Left renal pelvis (tissue), 4 donors: ENCODE measurements at places on chromosomes 16 and 17.

DNA sequence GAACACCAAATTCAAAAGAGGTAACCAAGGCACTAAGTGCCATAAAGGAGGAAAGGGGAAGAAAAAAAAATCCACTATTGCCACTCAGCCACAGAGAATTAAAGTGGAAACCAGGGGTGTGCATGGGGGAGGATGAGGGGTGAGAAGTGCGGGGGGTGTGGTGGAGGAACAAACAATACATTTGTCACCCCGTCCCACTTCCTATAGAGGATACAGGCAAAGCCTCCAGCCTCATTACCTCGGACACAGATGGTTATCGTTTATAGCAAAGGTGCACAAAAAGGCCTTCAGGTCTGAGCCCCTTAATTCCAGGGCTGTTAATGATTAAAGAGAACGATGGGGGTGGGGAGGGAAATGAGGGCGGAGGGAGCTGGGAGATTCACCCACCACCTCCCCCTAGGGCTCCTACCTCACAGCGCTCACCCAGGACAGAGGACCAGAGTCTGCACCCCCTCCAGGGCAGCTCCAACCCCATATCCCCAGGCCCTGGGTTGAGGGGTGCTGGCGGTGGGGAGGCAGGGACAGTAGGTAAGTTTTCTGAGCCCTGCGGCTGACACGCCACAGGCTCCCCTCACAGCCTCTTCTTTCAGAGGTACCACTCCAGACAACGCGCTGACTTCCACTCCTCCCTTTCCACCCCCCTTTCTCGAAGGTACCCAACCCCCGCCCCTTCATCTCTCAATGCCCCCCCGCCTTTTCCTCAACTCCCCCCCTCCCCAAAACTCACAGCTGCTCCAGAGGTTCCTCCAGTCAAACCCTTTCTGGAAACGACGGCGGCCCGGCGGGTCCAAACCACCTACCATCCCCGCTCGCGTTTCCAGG lies 470 bp downstream of the DCUN1D3 start:
- peak; percentile 55 for DNase-seq

GRCh38 chr17:28476076-28476865 lies 2.8 kb downstream of the SLC13A2 start:
- DNase-seq: no peak

DNA sequence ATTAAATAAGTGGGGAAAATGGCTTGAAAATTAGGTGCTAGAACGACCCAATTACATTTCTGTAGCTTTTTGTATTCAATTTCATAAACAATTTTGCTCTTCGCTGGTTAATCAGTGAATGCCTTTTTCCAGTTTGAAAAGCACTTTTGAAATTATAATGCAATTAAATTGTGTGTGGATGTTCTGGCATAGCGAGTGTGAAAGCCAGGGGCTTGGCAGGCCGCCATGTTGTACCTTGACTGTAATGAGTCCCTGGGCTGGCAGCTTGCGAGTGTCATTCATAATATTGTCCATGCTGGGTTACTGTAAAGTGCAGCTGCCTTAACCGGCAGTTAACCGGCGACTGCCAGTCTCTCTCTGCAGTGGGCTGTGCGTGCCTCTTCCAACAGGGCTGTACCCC lies 177.8 kb downstream of the CCDC182 start:
- no peak for DNase-seq

- DNase-seq: no peak
These were observed 309.8 kb downstream of the XYLT1 start for GRCh38 chr16:17160920-17161431.

- DNase-seq: no peak
These were observed 9.4 kb downstream of the MAP3K14 start for GRCh38 chr17:45307290-45308015.

DNA sequence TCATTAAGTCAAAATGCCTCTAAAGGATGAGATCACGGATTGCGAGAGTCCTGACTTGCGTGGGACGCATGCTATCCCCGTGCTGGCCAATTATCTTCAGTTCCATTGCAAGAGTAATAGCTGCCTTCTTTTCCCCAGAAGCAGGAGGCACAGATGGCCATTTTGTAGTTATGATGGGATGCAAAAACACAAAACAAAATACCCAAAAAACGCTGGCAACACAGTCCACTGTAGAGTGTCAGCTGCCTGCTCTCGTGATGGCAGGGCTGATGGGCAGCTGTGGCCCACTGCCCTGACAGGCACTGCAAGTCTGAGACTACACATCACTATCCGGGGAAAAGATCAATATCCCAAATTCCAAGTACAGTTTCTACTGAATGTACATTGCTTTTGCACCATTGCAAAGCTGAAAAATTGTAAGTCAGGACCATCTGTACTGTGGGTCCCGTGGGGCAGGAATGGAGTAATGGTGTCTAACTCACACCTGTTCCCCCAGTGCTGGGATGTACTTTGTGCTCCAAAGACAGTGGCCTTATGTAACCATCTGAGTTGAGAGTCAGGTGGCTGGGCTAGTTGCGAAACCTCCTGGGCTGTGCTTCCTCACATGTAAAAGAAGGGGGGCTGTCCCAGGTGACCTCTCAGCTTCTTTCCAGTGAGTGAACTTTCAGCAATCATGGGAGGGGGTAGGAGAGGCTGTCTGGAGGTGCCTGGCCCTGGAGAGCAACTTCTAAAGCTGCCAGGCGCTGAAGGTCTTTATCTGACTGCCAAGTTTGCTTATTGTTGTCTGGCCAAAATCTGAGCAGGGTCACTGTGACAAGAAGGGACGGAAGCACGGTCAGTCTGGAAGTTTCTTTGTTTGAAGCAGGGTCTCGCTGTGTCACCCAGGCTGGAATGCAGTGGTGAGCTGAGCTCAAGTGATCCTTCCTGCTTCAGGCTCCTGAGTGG lies 4.7 kb downstream of the SLC47A1 start:
- DNase-seq: no peak

DNA sequence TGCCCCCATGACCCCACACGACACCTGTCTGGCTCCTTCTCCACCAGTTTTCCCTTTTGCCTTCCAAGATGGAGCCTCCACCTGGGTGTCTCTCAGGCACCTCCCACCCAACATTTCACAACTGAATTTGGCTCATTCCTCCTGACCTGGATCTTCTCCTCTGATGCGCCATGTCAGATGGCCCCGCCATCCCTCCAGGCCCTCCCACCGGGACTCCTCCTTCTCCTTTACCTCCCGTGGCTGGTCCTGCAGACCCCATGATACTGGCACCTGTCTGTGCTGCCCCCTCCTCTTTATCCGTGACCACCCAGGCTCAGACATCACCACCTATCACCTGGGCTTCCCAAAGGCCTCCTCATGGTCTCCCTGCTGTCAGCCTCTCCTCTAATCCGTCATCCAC lies 4.7 kb downstream of the TRPV3 start:
- DNase-seq: no peak

GRCh38 chr17:20053361-20053964 lies 44.3 kb downstream of the SPECC1 start:
- no peak for DNase-seq

DNA sequence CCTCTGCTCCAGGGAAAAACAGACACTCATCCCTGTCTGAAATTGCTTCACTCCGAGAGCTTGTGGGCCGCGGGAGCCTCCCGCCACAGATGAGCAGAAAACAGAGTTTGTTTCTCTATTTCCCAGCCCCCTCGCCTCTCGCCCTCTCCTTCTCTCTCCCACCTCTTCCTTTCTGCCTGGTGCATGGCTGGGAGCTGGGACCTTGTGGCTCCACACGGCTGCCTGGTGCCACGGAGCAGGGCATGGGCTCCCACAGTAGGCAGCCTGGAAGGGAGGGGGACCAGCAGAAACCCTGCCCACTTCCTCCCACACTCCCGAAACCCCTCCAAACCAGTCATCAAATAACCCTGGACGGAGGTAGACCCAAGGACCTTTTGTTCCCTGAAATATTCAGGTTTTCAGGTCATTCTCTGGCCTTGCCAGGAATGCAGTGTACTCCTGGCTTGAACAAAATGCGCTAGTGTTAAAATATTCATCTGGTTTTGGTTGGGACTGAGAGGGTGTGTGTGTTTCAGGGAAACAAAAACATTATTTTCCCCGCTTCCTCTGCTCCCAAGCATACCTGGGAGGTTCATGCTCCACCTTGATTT lies 204.9 kb downstream of the C16orf78 start:
- DNase-seq: no peak

GRCh38 chr16:81357711-81358260 lies 43.0 kb downstream of the GAN start:
- DNase-seq: no peak

- no peak for DNase-seq
These were observed 31.8 kb downstream of the MRM1 start for GRCh38 chr17:36632916-36633771.

DNA sequence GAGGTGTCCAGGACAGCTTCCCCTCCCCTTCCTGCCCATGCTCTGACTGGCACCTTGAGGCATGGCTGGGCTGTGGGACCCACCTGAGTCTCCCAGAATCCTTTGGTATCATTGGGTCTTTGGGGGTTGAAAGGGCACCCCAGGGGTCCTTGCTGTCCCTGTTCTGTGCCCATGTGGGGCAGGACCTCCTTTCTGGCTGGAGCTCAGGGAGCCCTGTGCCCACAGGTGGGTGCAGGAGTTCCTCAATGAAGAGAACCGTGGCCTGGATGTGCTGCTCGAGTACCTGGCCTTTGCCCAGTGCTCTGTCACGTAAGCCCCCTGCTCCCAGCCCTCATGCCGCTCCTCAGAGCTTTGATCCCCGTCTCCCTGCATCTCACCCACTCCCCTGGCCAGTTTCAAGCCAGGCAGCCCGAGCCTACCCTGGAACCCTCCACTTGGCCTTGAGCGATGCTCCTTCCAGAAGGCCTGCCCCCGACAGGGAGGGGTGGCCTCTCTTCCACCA lies 11.8 kb downstream of the FMNL1 start:
- DNase-seq: no peak

DNA sequence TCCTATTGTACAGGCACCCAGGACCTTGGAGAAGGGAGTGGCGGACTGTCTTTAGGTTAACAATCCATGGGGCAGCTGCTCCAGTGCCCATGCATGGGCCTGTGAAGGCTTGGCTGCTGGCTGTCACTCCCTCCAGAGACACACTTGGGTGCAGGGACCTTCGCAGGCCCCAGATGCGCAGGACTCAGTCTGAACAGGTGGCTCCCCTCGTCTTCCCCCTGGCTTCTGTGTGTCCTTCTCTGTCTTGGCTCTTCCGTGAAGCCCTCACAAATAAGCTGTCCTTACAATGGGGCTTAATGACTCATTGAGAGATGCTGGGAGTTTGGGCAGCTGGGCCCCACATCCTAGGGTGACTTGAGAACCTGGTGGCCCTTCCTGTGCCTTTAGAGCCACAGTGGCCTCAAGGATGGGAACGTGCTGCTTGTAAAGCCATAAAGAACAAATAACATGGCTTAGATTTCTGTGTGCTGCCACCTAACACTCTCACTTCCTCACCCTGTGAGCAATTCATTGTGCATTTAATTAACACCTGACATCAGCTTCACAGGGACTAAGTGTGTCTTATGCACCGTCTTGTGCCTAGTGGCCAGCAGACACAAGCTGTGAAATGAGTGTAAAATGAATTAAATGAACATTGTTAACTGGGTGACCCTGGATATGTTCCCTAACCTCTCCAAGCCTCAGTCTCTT lies 340.7 kb downstream of the SNX29 start:
- no peak for DNase-seq

DNA sequence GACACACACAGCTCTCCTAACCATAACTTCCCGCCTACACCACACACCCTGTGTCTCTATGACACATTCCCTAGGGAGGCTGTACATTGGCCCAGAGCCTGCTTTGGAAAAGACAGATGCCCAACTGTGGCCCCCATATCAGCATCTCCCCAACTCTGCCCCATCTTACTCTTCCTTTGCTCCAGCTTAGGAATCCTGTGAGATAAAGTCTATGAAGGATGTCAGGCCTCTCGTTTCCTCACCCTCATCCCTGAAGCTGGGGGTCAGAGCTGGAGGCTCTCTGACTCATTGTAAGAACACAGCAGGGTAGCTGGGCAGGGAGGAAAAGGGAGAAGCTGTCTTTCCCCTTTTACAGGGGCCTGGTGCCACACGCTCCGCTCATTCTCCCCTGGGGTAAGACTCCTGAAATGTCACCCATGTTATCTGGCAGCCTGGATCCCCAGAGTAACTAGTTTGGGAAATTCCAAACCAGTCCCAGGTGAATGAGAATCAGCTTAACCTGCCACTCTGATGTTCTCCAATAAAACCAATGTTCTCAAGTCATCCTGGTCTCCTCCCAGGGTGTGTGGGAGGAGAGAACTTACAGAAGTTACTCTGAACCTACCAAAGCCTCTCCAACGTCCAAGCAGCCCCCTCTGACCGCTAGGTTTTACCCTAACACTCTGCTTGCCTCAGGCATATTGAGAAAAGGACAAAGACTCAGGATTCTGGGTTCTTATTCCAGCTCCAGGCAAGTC lies 2.8 kb downstream of the RAPGEFL1 start:
- DNase-seq: no peak

GRCh38 chr16:4667203-4667963 lies 26.0 kb upstream of the NUDT16L1 start:
- DNase-seq: no peak

GRCh38 chr17:40266882-40267281 lies 20.8 kb upstream of the CDC6 start:
- no peak for DNase-seq

DNA sequence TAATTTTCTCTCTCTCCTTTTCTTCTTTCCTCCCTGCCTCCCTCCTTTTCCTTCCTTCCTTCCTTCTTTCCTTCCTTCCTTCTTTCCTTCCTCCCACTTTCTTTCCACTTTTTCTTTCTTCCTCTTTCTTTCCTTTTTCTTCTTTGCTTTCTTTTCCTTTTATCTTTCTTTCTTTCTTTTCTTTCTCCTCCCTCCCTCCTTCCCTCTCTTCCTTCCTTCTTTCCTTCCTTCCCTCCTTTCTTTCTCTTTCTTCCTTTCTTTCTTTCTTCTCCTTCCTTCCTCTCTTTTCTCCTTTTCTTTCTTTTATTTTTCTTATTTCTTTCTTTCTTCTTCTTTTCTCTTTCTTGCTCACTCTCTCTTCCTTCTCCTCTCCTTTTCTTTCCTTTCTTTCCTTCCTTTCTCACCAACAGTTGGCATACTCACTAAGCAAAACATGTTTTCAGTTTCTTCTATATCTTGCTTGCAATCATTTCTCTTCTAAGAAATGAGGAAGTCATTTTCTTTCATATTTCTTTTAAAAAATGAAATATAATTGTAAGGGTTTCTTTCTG lies 97.1 kb upstream of the MAF start:
- no peak for DNase-seq

DNA sequence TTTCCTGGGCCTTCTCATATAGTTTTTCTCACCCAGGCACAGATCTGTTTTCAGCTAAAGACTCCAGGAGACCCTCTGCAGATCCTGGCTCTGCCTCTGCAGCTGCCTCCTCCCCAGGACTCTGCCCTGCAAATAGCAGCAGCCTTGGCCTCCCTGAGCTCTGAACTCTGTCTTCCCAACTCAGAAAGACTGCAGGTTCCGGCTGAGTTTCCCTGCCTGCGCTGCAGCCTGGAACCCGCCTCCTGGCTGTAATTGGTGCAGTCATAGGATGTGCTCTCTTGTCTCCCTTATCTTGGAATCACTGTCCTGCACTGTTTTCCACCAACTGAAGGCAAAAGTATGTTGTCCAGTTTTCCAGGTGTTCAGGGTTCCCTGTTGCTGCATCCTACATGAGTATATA lies 14.3 kb upstream of the DNASE1 start:
- no peak for DNase-seq

DNA sequence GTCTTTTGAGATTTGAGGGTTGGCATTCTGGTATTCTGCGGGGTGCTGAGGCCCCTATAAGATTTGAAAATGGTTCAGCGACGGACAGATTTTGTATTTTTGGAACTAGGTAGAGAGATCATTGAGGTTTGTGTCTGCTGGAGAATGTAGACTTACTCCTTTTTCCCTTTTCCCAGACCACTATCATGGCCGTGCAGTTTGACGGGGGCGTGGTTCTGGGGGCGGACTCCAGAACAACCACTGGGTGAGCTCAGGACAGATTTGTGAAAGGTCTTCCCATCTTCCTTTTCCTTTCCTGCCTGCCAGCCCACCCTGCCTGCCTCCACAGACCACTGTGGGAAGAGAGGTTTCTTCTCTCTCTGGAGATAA lies 572 bp downstream of the PSMB6 start:
- no peak for DNase-seq
